ENCODE measurements at places on chromosomes 1 and 21.

- no peak for DNase-seq
Observed at GRCh38 chr1:51523931-51524330, 4.9 kb upstream of the EPS15 start.

- no peak for DNase-seq
Observed at GRCh38 chr1:117544509-117545109, 61.2 kb upstream of the TENT5C start.

DNA sequence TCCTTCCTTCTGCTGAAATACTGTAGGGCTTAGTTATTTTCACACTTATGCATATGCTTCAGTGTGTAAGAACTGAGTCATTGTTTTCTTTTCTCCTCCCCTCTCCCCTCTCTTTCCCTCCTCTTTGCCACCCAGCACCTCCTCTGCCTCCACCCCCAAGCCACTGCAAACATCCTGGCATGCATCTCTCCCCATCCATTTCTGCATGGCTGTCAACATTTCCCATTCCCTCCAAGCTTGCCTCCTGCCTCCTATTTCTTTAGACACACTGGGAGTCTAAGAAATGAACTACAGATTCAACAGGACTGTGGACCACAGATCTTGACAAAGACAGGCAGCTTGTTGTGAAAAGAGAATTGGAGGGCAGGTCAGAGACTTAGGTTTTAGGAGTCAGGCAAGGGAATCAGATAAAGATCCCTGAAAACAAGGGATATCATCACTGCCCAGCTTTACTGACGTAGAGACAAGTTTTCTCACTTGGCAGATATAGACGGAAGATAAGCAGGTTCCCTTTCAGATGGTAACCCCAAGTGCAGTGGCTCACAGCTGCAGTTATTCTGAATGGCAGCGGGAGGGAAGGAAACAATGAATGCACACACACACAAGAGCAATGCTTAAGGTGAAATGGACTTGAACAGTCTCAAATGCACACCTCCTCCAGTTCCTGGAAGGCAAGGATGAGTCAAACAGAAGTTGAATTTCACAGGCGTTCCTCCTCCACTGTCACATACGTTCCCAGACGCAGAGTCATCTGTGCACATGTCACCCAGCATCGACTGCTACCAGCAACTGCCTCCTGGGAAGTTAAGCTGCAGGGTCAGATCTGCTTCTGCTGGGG, 56.1 kb downstream of the HIVEP3 start:
- DNase-seq = no peak

- no peak for DNase-seq
Observed at GRCh38 chr1:178921499-178921898, 50.6 kb upstream of the ANGPTL1 start.

GRCh38 chr1:45924736-45925135, 121.3 kb downstream of the MAST2 start:
- no peak for DNase-seq

- DNase-seq = no peak
Observed at GRCh38 chr1:192578144-192578909, 2.8 kb downstream of the RGS1 start.

- DNase-seq = no peak
Observed at GRCh38 chr1:223802032-223802431, 43.7 kb downstream of the TP53BP2 start.

DNA sequence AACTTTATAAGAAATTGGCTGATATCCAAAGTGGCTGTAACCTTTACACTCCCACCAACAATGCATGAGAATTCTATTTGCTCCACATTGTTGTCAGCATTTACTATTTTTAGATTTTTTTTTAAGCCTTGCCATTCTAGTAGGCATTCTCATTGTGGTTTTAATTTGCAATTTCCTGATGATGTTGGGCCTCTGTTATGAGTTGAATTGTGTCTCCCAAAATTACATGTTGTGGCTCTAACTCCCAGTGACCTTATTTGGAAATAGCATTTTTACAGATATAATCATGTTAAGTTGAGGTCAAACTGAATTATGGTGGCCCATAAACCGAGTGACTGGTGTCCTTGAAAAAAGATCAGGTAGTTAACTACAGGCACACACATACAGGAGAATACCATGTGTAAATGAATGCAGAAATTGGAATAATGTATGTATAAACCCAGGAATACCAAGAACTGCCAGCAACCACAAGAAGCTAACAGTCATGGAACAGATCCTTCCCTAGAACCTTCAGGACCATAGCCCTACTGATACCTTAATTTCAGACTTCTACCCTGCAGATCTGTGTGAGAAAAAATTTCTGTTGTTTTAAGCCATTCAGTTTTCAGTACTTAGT, 348.8 kb upstream of the DAB1 start:
- no peak for DNase-seq

GRCh38 chr1:156508205-156508954, 7.8 kb upstream of the MEF2D start:
- no peak for DNase-seq

GRCh38 chr1:1356166-1356795, 2.1 kb downstream of the MXRA8 start:
- DNase-seq = no peak

DNA sequence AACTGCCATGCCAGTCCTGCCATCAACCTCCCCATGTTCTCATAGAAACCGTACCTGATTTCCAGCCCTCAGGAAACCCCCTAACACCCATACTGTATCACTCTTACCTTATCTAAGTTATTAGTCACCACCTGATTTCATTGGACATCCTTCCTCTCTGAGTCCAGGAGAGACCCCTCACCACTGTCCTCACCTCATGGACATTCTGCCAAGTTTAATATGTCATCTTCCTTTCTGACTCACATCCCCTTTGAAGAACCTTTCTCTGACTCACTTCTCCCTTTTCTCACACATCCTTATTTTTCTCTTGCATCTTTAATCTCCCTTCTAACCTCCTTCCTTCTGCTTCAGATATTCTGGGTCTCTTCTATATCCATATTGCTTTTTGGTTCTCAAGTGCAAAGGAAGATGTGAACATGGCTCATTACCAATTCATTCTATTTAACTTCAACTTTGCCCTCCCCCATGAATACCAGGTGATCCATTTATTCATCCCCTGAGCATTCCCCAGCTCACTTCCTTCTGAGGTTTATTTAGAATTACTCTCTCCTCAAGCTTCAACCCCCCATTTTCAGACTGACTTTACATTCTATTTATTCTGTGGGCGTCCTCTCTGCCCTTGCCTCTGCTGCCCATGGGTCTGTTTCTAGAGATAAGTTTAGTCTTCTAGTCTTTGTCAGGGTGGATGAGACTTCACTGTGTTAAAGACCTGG, 206.8 kb upstream of the ESRRG start:
- no peak for DNase-seq

- no peak for DNase-seq
Observed at GRCh38 chr1:218080863-218081262, 204.2 kb upstream of the RRP15 start.

DNA sequence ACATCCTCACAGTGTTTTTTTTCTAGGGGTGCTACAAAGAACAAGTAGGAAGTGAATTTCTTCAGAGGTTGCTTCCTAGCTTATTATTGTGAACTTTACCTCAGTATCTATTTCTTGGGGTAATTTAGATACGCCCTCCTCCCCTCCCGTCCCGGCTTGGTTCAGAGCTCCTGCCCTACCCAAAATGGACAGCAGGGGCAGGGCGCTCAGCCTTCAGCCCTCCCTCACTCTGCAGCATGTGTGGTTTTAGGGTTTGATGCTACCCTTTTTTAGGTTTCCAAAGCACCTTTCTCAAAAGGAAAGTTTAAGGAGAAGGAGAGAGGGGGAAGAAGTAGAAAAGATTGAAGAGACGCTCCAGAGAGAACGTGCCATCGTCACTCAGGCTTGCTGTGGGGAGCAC, 16.9 kb upstream of the POGK start:
- no peak for DNase-seq

GRCh38 chr1:179310291-179310690, 16.7 kb downstream of the SOAT1 start:
- no peak for DNase-seq

GRCh38 chr1:81540216-81540615, 260.5 kb upstream of the ADGRL2 start:
- peak; percentile 14 for DNase-seq

GRCh38 chr1:244138399-244138798, 87.3 kb downstream of the ZBTB18 start:
- DNase-seq = no peak

DNA sequence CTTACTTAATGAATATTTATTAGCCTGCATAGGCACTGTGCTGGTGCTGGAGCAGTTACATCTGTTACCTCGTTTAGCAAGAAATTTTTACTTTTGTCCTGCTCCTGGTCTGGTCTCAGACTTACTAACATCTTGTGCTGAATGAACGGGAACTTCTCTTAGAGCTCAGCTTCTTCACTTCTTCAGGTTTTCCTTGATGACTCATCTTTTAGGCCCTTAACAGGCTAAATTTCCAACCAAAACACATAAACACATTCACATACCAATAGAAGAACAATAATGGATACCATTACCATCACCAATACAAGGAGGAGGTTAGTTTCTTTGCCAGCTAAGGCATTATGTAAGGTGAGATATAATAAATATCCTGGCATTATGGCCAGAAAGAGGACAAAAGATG, 68.9 kb downstream of the IFI44 start:
- no peak for DNase-seq

DNA sequence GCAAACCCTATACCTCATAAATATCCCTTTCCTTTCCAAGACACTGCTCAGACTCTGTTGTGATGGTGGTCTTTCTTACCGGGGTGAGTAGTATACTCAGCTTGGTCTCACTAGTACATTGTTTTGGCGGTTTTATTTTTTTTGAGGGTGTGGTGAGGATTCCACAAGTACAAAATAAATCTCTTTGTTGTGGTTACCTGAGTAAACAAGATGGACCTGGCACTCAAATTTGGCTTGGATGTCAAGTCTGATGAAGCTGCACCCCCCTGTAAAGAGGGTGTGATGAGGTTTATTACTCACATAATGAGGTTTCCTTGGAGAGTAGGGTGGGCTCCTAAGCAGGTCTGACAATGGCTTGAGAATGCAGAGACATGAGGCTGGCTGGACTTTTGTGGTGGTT, 68.2 kb upstream of the KCNJ6 start:
- DNase-seq = no peak
